ENCODE measurements at places on chromosomes 16 and 17. TPM values are rescaled to one million over a fixed set of nuclear protein-coding genes. Genes with fewer than 3 reads are reported as not detected.

- H3K27me3 ChIP-seq, result no peaks in the 10 kb centered on the region
- DNase-seq, result no peak
- H3K36me3 ChIP-seq, result 0 out of 2 replicates have a peak, but pooled peaks cover 7% of the 10 kb centered on the region
- no peak overlapping the region for H3K4me3 ChIP-seq
- no peak overlapping the region for H3K27ac ChIP-seq
Observed at GRCh38 chr16:58859958-58860669, 126.0 kb upstream of the GOT2 start.

DNA sequence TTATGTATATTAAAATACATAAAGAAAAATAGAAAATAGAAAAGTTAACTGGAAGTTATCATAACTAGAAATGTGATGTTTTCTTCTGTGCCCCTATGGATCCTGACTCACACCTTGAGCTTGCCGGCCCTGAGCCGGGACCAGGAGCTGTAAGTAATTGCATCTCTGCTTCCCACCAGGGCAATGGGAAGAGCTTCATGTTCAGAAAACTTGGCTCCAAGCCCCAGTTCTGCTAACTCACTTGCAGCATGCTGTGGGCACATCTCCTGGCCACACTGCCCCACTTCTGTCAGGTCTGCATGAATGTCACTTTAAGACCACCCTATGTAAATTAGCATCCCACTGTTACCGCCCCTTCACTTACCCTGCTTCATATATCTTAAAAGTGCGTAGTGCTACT is 37.2 kb downstream of the GNAO1 start:
- no peak overlapping the region for H3K27ac ChIP-seq
- no peaks in the 10 kb centered on the region for H3K27me3 ChIP-seq
- H3K4me3 ChIP-seq, result no peak overlapping the region
- no peak for DNase-seq

Gene RNF43
- 3.5 TPM for total RNA-seq

DNA sequence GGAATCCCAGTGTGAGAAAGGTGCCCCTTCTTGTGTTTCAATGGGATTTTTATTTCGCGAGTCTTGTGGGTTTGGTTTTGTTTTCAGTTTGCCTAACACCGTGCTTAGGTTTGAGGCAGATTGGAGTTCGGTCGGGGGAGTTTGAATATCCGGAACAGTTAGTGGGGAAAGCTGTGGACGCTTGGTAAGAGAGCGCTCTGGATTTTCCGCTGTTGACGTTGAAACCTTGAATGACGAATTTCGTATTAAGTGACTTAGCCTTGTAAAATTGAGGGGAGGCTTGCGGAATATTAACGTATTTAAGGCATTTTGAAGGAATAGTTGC is 567 bp downstream of the UBB start:
- peak overlapping the region; percentile 91 for H3K4me3 ChIP-seq
- DNase-seq, result no peak
- H3K36me3 ChIP-seq, result peaks cover 28% of the 10 kb centered on the region
